ENCODE measurements at places on chromosomes 16 and 17.

DNA sequence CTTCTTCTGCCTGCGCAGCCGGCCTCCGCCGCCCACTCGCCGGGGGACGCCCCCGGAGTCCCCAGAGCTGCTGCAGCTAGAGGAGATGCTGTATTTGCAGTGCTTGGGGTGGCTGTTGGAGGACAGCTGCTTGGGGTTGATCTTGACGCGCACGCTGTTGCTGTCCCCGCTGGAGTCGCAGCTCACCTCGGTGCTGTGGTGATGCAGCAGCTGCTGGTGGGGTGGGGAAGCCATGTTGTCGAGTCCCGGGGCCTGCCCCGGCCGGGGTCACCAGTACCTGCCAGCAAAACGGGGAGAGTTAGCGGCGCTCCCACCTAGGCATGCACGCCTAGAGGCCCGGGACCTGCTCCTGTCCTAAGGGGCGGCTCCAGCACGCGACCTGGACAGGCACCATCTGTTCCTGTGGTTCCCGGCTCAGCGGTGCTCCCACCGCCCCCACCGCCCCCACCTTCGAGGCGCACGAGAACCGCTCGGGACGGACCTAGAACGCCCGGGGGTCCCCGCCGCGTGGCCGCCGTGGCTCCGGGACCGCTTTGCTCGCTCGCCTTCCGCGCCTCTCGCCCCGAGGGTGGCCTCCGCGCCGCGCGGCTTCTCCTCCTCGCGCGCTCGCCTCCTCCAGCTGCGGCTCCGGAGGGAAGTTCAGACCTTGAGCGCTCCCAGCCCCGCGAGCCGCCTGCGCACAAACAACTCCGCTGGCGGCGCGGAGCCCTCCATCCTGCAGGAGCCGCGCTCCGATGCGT, 863 bp downstream of the ADCY9 start:
- DNase-seq: no peak

DNA sequence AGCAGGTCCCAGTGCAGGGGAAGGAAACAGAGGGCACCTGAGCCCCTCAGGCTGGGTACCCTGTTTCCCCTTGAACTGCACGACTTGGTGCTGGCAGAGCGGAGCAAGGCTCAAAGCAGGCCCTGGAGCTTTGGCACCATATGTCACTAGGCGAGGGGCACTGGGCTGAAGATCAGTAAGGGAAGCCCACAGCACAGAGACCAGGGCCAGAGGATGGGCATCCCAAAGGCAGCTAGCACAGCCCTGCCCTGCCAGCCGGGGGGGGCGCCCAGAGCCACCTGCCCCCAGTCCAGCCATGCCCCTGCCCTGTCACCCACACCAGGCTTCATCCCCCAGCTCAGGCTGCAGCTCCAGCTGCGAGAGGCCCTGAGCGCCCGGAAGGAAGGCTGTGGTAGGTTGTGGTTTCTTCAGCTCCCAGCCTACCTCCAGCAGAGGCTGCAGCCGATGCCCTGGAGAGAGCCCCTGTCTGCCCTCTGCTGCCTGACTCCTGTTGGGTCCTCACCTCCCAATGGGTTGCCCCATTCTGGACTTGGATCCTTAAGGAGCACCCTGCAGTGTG, 10.9 kb downstream of the NHERF1 start:
- no peak for DNase-seq

GRCh38 chr17:10871914-10872313, 34.0 kb upstream of the PIRT start:
- DNase-seq: no peak

DNA sequence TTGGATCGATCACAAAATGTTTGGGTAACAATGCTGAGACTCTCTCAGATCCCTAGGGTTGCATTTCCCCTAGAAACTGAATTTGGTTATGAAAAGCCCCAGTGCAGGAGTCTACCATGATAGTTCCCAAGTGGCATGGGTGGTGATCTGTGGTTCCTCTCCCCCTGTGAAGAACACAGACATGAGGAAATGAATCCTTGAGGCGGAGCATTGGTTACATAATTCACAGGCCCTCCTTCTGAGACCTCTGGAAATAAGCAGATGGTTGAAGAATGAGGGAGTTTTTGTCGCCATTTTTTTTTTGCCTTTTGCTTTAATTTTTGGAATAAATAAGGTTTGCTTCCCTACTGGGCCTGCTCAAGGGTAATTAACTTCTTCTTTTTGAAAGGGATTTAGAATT, 597.0 kb upstream of the RBFOX1 start:
- no peak for DNase-seq

DNA sequence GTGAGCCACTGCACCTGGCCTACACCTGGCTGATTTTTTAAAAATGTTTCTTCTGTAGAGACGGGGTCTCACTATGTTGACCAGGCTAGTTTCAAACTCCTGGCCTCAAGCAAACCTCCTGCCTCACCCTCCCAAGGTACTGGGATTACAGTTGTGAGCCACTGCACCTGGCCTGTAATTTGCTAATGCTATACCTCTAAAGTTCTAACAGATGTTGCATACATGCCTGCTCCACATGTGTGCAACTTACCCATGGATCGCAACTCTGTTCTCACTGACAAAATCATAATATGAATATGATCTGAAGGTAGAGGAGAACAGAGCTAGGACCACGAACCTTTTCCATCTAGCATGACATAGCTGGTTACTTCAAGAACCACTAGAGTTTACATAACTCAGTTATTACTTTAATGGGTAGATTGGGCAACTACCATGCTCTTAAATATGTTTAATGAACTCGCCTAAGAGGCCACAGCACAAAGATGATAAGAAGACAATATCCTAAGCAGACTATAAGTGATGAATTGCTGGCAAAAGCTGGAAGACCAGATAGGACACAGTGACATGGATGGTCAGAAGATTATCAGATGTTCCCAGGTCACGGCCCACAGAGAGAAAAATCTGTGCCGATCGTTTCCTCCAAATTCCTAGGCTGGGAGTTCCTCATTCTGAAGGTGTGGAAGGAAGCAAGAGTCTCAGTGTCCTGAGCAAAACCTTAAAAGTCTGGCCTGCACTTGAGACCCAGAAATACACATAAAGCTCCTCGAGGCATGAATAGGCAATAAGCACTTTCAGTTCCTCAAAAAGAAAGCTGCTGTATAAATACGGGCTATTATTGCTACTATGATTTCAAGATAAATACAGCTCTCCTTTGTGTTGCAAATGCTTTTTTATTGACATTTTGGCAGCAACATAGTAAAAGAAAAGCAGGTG, 53.6 kb upstream of the ICAM2 start:
- DNase-seq: no peak

DNA sequence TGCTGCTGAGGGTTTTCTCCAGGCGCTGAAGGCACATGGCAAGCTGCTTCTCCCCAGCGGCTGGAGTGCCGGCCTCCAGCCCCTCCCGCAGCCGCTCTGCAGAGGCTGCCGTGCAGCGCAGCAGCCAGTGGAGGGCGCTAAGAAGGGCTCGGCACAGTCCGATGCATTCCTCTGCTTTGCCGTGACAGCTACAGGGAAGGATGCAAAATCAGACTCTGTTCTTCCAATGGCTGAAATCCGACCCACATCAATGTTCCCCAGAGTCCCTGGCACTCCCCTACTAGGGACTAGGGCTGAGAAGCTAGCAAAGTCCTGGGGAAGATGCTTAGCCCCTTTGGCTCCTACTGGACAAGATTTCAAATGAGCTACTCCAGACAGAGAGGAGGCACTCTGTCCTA, 19.0 kb downstream of the MED24 start:
- DNase-seq: no peak

DNA sequence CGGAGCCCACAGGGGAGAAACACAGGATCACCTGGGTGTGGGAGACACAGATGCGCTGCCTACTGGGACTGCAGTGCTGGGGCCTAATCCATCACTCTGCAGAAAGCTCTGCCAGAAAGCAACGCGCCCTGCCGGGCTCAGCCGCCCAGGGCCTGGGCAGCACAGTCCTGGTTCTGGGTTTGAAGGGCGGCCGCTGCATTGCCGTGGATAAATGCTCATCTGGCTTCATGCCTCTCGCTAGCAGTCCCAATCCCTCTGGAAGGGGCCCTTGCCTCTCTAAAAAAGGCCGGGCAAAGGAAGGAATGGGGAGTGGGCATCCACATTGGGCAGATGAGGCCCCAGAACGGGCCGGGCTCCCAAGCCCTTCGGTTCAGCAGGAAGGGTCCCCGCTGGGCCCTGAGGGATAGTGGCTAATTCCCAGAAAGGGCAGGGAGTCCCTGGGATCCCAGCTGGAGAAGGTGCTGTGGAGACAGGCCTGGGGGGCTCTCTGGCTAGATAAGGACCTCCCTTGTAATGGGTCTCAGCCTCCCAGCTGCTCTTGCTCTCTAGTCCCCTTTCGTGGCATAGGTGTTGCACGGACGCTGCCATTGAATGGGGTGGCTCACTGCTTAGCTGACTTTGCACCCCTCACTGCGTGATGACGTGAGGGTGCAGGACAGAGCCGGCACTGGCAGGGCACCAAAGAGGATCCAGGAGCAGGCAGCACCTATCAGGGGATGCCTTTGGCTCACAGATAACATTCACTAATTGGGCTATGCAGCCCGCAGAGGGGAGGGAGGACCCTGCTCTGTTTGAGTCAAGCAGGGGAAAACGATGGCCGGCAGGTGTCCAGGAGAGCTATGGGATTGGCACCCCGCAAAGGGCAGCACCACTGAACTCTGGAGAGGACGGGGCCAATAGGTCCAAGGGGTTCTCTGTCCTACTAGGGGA, 88.6 kb downstream of the PGS1 start:
- DNase-seq: no peak

DNA sequence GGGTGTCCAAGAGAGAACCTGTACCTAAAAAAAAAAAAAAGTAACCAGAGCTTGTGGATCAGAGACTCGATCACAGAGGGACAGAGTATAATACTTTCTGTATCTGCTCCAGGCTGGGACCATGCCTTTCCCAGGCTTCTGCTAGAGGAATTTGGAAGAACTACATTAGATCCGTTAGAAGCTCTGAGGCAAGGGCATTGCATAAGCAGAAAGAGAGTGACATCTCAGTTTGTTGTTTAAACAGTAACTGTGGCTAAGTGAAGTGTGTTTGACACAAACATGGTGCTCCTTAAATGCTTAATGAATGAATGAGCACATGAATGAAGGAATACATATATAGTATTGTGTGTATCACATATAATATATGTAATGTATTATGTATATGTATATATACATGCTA, 131.2 kb downstream of the HS3ST3B1 start:
- DNase-seq: no peak

GRCh38 chr16:85033171-85033570, 5.6 kb downstream of the KIAA0513 start:
- no peak for DNase-seq

DNA sequence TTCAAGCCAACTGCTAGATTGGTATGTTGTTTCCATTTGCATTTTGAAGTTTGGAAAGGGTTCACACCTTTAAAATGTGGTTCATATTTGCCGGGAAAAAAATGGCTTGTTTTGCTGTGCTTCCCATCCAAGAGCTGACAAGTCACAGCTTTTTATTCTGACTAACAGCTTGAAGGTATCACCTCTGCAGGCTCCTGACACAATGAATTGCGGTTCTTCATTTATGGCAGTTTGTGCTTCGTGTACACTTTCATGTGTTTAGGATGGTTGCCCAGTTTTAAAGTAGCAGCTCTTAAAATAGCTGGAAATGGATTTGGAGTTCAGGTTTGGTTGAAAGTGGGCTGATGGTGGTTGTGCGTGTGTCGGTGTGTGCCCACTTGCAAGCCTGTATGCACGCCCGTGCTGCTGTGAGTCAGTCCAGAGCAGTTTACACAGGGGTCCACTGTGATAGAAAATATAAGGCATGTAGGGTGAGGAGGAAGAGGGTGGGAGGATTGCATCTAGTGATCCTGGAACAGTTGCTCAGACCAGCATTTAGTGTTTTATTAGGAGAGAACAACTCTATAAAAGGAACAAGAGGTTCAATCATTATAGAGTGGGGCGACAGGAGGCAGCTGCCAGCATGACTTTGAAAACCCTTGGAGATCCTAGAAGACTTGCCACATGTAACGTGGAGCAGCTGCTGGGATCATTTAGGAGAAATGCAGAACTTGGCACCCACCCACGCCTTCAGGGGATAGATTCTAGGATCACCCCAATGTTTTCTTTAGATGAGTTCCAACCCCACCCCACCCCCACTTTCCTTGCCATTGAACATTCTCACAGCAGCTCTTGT, 108.0 kb upstream of the TBX2 start:
- no peak for DNase-seq

DNA sequence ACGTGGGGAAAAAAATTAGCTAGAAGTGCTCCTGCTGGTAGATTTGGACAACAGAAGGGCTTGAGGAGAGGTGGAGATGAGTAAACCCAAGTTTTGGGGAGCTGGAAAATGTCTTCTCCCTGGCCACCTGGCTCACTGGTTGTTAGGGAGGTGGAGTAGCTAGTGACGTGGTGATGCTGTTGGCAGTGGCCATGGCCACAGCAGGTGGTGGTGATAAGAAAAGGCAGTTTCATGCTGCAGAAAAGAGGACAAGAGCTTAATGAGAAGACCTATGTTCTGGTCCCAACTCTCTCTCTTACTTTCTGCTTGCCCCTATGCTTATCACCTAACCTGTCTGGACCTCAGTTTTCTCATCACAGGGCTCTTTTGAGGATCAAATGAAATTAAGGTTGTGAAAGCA, 223.5 kb upstream of the N4BP1 start:
- DNase-seq: no peak

DNA sequence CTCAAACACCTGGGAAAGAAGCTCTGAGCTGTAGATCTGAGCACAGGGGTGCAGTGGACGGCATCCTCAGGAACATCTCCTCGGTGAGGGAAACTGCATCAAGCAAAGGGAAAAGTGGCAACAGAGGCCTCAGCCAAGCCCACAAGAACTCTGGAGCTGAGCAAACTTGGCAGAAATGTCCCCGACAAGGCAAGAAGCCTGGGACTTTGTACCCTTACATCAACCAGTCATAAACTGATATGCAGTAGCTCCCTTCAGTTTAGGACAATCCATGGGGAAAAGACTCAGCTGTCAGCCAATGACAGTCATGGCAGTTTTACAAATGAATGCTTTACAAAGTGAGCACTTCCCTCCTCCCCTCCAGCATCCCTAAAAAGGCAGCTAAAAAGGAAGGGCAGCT, 210.0 kb upstream of the DYNLRB2 start:
- no peak for DNase-seq

DNA sequence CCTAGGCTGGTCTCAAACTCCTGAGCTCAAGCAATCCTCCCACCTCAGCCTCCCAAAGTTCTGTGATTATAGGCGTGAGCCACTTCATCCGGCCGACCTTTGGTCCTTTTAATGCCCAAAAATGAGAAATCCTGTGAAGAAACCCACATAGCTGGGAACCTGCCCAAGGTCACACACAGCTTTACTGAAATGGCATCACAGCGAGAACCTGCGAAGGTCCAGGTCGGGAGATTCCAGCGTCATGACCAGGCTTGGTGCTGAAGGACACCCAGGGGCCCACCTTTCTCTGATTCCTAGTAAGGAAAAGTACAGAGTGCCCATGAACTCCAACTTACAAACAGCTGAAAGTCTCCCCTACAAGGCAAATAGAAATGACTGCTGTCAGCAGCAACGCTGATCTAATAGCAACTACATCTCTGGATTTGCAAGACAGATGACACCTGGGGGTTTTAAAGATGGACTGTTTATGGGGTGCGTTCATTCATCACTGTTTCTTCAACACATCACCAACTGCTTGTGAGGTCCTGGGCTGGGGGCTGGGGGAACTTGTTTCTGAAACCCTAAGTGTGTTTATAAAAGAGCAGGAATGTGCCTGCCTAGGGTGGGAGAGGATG, 24.5 kb upstream of the DNAH17 start:
- no peak for DNase-seq

Data from HS-5 (cell line).